ENCODE measurements at places on chromosomes 6 and 20. TPM values are rescaled to one million over a fixed set of nuclear protein-coding genes. Genes with fewer than 3 reads are reported as not detected.

Gene PPP1R3G
- total RNA-seq = 2.2 TPM

Gene HLA-DOB
- total RNA-seq = 0.13 TPM

Gene GSTA1
- total RNA-seq = not detected

Gene MATN4
- 0.16 TPM for total RNA-seq

Gene CLPSL2
- 0.99 TPM for total RNA-seq

Gene NKAPL
- total RNA-seq = not detected

Gene CD40
- 4.1 TPM for total RNA-seq

Gene APMAP
- total RNA-seq = 185 TPM

Gene C20orf144
- total RNA-seq = 0.08 TPM

Gene KCNS1
- total RNA-seq = not detected

Gene SLC2A10
- not detected for total RNA-seq

Gene ABHD16B
- not detected for total RNA-seq

Gene GDAP1L1
- total RNA-seq = not detected

Gene RPS6KA2
- 0.16 TPM for total RNA-seq

Gene ENTPD6
- 191 TPM for total RNA-seq

Gene FNDC11
- 0.25 TPM for total RNA-seq

Gene DNAH8
- not detected for total RNA-seq

Gene MLN
- total RNA-seq = not detected

Gene FRS3
- total RNA-seq = 2.2 TPM

Gene CTAGE9
- total RNA-seq = not detected

Gene SCUBE3
- 0.05 TPM for total RNA-seq

Gene GGTLC1
- not detected for total RNA-seq

Gene SUMO4
- total RNA-seq = not detected

Gene OR12D2
- not detected for total RNA-seq

Gene OLIG3
- total RNA-seq = not detected

Gene BFSP1
- 4.6 TPM for total RNA-seq

Gene EYS
- 0.02 TPM for total RNA-seq

Gene PTK6
- total RNA-seq = 3.5 TPM

Gene ADGRF4
- total RNA-seq = 14.2 TPM

Gene NKX2-2
- not detected for total RNA-seq

Gene NCOA5
- total RNA-seq = 20.2 TPM

Gene MUCL3
- 0.14 TPM for total RNA-seq

Gene EBF4
- 2.7 TPM for total RNA-seq

Gene LMBRD1
- 14.9 TPM for total RNA-seq

Gene VSTM2L
- total RNA-seq = 18.5 TPM

Gene LKAAEAR1
- 1.8 TPM for total RNA-seq

Gene WFDC2
- not detected for total RNA-seq

Gene NDUFAF4
- 54.0 TPM for total RNA-seq

Gene ULBP3
- total RNA-seq = 3.3 TPM

Gene RRAGD
- total RNA-seq = 4.8 TPM

Gene HS3ST5
- total RNA-seq = not detected

Gene CD93
- total RNA-seq = not detected

Gene KIF25
- total RNA-seq = 0.03 TPM
